Umbilical cord (tissue), 2 donors: ENCODE measurements at places on chromosomes 1 and 21. TPM values are rescaled to one million over a fixed set of nuclear protein-coding genes. Genes with fewer than 3 reads are reported as not detected.

DNA sequence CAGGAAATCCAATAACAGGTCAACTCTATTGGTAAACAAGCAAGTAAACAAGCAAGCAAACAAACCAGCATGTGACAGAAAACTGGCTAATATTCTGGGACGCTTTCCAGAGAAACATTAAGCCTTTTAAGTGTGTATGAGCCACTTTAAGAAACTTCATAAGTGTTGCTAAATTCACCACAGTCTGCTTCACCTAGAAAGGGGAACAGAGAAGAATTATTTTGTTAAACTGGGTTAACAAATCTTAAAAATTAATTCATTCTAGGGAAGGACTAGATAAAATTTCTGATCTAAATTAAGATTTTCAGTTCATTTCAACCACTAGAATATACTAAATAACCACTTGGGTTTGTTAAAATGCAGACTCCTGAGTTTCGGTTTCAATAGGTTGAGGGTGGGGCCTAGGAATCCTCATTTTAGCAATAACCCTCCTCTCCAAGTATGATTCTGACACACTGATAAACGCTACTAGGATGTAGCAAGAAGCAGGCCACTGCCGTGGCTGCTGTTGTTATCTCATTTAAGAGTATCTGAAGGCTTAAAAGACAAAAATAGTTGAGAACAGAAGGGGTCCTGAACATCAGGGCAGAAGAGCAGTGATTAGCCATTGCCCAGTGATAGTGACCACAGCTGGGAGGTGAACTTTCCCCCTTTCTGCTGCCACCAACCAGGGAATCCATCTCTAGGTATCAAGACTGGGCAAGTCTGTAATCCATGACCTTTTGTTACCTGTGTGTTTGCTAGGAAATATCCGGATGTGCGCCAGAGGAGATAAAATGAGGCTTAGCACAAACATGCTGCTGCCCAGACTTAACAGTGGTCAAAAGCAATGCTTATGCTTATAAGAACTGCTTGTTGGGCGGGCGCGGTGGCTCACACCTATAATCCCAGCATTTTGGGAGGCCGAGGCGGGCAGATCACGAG lies 11.2 kb downstream of the CREG1 start:
- DNase-seq = no peak

GRCh38 chr1:168509210-168509609 lies 34.6 kb downstream of the XCL2 start:
- no peak for DNase-seq

DNA sequence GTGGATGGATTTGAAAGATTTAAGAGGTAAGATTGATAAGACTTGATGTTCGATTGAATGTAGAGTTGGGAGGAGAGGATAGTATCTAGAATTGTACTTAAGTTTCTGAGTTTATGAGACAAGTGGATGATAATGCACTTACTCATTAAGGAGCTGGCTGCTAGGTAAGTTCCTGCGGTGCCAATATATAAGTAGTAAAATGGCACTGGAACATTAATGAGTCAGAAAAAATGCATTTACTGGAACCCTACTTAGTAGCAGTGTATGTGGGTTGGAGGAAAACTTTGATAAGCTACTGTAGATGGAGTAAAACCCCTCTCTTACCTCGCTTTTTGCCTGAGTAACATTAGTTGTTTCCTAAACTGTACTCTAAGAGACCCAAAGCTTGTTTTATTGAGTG lies 68.2 kb downstream of the ZFYVE9 start:
- DNase-seq = no peak

GRCh38 chr21:36188081-36188681 lies 31.6 kb downstream of the DOP1B start:
- no peak for DNase-seq

DNA sequence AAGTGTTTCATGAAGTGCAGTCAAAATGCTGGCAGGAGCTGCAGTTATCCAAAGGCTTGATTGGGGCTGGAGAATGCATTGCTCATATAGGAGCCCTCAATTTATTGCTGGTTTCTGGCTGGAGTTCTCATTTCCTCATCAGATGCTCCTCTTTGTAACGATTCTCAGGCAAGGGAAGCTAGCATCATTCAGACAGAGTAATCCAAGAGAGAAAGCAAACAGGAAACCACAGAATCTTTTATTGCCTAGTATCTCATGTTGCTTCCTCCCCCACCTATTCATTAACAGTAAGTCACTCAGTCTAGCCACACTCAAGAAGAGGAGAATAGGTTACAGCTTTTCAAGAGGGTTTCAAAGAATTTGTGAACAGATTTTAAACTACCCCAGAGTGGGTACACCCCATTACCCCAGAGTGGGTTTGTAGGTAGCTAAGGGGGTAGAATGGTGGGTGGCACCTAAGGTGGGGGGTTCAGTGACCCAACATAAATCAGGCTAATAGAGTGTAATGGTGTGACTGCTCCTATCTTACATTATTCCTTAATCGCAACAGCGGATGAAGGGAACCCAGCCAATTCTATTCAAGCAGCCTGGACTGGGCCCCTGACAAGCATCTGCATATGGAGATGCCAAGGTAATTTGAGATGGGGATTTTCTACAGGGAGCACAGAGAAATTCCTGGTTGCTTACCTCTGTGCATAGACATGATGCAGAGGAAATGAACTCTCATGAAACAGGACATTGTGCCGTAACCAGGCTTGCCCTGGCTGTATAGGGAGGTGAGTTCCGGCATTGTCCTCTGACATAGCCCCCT lies 67.1 kb downstream of the KCNJ15 start:
- DNase-seq = peak; percentile 31

DNA sequence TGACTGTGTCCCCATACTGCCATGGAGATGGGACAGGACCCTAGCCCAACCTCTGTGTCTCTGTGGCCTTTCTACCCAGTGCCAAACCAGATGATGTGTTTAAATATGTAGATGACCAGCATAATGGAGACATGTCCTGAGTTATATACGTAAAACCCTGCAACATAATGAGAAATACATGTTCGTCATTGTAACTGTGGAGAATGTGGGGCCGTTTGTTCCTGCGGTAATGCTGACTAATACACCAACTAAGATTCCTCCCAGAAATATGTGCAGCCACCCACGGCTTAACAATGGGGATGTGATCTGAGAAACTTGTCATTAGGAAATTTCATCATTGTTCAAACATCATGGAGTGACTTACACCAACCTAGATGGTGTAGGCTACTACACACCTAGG lies 71.7 kb upstream of the SIM2 start:
- DNase-seq = no peak

GRCh38 chr1:150836129-150836773 lies 28.2 kb upstream of the CTSK start:
- no peak for DNase-seq

- DNase-seq = peak; percentile 8
These were observed 104.5 kb upstream of the AJAP1 start for GRCh38 chr1:4549930-4550329.

DNA sequence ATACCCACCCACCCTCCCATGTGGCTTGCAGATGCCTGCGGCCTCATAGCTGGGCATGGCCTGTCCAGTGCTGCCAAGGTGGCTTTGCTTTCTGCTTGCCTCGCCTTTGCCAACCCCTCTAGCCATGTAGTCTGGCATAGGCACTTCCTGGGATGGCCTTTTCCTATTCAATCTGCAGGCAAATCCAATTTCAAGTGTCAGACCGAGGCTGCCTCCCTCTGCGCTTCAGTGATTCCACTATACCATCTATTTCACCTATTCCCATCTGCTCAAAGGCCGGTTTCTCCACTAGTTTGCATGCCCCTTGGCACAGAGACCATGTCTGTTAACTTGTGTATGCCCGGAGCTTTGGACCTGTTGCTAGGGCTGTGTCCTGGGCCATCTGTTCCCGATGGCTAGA lies 3.8 kb upstream of the ZBTB21 start:
- no peak for DNase-seq

DNA sequence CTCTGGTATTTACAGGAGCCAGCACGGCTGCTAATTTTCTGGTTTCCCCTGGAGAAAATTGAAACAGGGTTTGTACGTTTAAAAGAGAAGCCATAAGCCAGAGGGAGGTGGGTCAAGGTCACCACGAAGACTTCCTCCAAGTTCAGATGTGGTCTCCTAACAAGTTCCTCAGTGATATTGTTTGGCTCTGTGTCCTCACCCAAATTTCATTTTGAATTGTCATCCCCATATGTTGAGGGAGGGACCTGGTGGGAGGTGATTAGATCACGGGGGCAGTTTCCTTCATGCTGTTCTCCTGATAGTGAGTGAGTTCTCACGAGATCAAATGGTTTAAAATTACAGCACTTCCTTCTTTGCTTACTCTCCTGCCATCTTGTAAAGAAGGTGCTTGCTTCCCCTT lies 295.4 kb upstream of the DAB1 start:
- DNase-seq = no peak

DNA sequence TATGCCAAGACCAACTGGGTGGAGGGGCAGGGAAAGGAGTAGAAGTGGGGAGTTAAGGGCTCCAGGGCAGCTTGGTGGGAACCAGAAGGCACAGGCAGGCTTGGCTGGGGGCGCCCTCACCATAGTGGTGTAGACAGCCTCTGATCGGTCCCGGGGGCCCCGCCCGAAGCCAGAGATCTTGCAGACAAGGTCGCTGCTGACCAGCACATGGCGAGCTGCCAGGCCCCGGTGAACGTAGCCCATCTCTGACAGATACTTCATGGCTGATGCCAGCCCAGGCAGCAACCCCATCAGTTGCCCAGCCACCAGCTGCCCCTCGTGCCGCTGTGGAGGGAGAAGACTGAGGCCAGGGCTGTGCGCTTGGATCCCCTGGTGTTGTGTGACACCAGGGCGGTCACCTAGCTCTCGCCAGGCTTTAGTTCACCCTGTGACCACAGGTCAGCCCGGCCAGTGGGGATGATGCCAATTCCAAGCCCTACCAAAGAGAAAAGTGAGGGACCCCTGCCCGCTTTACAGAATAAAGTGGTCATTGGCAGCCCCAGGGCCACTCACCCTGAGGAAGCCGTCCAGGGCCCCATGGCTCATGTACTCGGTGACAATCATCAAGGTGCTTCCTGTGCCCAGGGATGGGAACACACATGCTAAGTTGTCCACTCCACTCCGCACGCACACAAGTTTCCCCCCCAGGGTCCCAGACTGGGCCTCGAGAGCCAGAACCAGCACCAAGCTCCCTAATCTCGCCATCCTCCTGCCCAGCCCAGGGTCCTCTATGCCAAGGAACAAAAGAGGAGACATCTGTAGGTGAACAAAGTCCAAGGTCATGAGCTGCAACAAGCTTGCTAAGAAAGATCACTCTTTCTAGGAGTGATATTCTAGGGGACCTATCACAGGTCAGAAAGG lies 28.2 kb downstream of the CDCA8 start:
- DNase-seq = no peak

GRCh38 chr1:231130544-231130943 lies 31.3 kb upstream of the TRIM67 start:
- DNase-seq = peak; percentile 68

- DNase-seq = no peak
These were observed 687.0 kb upstream of the ADGRL4 start for GRCh38 chr1:79693441-79694114.

Gene DMBX1
- total RNA-seq = 1.4 TPM

Gene LYPD8
- not detected for total RNA-seq

Gene FCGR3A
- total RNA-seq = 26.2 TPM

Gene HECTD3
- 10.6 TPM for total RNA-seq

Gene C1orf56
- 2.4 TPM for total RNA-seq

Gene SH2D5
- 0.96 TPM for total RNA-seq

Gene STIL
- total RNA-seq = 3.6 TPM

Gene BCAR3
- total RNA-seq = 17.6 TPM
